H54 (cell line): ENCODE measurements at places on chromosomes 12 and 14.

- no peak for DNase-seq
These were observed 69.3 kb downstream of the APAF1 start for GRCh38 chr12:98714426-98714825.

DNA sequence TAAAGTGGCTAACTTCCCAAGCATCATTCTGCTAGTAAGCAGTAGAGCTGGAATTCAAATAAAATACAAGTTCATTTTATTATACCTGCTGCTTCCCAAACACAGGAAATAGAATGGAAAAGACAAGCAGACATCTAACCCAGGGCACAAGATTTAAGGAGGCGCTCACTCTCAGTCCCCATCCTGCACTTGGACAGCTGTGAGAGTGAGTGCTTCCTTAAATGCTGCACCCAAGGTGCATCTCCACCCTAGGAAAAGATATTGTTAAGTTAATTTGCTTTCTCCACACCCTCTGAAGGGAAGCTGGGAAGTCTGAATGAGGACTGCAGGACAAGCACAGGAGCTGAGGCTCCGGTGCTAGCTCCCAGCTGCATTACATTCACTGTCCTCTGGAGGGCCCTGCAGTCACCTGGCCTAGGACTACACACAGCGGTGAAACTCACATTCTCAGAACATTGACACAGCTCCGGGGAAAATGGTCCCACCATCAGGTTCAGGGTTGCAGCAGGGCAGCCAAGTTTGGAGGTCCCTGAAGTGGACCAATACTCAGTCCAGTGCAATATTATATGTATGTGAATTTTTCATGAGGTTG, 14.2 kb downstream of the HEBP1 start:
- no peak for DNase-seq

GRCh38 chr14:22977434-22977683, 5.0 kb downstream of the AJUBA start:
- no peak for DNase-seq

- DNase-seq: no peak
These were observed 151.6 kb downstream of the HELB start for GRCh38 chr12:66453844-66454243.

DNA sequence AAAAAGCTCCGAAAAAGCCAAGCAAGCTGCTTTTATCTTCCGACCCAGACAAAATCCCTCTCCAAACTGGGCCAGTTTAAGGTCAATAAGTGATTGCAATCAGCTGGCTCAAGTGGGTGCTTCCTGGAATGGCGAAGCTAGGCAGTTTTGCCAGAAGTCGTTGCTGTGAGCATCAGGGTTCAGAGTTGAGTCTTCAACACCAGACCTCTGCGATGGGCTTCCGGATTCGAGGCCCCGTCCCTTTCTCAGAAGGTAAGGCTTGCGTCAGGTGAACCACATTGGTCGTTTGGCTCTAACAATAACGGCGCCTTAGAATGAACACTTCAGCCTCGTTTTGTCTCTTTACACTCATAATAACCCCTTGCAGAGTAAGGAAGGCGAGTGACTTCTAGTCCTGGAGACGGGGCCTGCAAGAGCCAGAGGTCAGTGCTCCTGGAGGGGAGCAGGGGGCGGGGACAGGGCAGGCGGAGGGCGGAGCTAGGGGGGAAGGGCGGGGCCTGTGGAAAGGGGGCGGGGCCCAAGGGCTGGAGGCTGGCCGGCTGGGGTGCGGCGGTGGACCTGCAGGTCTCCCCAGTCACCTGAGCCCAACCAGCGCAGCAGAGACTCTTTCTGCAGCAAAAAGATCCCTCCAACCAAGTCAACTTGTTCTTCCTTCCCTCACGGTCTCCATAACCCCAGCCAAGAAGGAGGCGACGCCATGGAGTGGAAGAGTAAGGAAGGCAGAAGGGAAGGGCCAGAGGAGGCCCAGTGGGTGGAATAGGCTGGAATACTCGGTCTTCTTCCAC, 34.0 kb upstream of the NFYB start:
- no peak for DNase-seq

GRCh38 chr14:36619131-36619530, 36.7 kb upstream of the NKX2-8 start:
- no peak for DNase-seq

DNA sequence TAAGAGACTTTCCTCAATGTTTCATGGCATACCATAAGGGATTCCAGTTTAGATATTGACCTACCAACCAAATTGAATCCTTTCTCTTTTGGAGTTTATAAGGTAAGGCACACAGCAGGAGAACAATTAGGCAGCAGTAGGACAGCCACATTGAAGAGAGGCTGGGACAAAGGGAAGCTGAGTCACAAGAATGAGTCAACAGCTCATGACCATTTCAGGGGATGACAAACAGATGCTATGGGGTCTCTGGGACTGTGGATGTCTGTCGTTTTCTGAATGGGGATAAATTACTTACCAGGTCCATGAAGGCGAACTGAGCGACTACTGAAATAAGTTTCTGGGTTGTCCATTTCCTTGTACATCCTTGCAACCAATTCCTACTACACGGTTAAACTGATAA, 48.6 kb upstream of the E2F7 start:
- DNase-seq: no peak

DNA sequence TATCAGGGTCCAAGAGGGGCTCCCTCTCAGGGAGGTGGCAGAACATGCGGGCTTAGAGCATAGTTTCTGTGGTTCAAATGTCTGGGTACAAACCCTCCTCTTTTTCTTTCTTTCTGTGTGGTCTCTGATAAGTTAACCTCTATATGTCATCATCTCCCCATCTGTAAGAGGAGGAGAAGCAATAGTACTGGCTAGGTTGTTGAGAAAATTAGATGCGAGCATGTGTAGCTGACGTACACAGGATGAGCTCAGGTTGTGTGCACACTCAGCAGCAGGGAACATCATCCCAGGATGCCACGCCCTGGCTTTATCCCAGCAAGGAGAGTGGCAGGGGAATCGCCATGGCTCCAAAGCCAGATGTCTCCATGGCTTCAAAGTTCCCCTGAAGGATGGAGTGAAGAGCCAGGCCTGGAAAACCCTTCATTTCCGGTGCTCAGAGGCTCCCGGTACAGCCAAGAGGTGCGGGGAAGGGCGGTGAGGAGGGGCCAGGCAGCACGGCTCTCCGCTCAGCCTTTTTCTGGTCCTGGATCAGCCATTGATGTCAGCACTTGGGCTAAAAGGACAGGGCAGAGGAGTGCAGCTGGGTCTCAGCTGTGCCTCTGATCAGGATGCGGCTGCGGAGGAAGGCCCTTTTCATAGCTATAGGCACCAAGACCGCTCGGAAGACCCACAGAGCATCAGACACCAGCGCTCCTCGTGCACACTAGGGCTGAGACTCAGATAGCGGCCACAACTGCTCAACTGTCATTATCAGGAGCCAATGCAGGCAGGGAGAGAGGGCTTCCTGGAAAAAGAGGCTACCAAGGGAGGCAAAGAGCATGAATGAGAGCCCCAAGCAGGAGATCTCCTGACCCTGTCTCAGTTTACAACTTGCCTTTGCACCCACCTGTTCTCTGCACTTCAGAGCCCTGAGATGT, 41.5 kb downstream of the ARL6IP4 start:
- no peak for DNase-seq

DNA sequence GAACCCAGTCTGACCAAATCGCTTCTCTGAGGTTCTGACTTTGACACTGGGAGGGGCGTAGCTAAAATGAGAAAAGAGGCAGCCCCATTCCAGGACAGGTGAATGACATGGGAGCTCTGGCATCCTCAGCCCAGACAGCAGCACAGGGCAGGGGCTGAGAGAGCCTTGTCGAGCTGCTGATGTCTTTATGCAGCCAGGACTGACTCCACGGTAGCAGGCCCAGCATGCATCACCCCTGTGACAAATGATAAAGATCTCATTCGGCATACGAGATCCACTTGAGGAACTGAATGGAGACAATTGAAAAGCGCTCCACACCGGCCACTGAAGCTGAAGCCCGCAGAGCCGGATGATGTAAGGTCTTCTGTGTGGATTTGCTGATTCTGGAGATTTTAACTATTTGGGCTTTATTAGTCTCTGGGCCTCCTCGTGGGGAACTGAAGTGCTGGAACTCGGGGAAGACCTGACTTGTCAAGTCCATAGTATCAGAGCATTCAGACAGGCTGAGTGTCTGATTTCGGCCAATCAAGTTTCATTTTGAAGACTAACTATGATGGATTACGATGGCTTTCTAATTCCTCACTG, 56.9 kb upstream of the MAP1LC3B2 start:
- DNase-seq: no peak

DNA sequence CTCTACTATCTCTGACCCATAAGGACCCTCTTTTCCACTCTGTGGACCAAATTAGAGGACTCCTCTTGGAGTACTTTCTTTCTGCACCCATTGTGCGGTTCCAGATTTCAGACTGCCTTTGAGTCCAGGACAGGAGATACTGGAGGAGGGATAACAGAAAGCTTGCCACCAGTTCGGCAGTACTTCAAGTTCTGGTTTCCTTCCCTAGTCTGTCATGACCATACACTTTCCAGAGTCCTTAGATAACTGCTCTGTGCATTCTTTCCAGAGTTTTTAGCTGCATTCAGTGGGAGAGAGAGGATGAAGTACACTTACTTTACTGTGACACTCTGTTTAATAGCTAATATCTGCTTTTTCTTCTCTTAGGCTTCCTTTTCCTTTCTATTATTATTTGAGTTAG, 54.8 kb upstream of the OSBPL8 start:
- DNase-seq: no peak

- peak; percentile 1 for DNase-seq
These were observed 244.5 kb upstream of the LRFN5 start for GRCh38 chr14:41362139-41362538.

DNA sequence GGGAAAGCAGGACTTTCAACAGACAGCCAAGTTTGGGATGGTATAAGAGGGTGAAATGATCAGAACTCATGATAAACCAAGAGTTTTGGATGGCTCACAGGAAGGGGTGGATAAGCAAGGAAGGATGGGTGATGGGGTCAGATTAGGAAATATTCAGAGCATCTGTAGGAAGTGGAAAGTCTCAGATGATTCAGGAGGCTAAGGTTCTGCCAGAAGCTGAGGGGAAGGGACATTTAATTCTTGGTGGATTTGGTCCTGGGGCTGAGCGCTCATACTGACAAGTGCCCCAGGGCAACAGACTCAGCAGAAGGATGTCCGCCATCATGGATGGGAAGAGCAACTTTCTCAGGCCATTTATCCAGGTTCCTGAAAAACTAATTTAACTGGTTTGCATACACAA, 28.4 kb upstream of the BDKRB2 start:
- no peak for DNase-seq

DNA sequence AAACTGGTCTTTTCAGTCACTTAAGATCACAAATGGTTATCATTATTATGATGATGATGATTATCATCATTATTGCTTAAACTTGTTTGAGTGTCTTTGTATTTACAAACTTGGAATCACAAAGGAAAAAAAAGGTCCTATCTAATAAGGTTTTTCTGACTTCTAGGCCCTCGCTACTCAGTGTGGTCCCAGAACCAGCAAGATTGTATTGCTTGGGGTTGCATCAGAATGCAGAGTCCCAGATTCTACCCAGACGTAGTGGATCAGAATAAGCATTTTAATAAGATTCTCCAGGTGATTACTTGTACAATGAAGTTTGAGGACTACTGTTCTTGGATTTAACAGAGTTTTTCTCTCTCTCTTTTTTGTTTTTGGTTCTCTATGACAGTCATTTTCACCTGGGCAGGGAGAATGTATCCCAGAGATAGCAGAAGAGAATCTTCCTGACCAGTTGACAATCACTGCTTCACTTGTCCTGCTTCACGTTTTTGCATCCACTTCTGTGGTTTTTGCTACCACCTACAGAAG, 29.3 kb upstream of the PPP1R12A start:
- DNase-seq: no peak

DNA sequence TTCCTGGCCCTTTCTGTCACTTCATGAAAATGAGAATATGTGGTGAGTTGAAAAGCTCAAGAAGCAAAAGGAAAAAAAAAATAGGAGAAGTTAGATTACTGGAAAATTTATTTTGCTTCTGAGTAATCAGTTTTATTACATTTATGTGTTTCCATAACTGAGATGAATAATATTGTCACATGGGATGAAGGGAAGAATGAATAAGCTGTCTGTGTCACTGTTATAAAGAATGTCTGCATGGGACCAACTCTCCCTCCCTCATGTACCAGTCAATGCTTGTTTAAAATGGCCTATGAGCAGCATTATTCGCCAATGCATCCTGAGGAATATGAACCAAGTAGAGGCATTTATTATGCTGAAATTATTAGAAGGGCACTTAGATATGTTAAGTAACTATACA, 246.3 kb downstream of the PRKD1 start:
- no peak for DNase-seq
